ENCODE measurements at places on chromosomes 1 and 21.

GRCh38 chr1:99621340-99621901, 24.5 kb upstream of the PALMD start:
- DNase-seq: no peak
- H3K36me3 ChIP-seq: no peaks in the 10 kb centered on the region
- no peaks in the 10 kb centered on the region for H3K4me1 ChIP-seq
- no peak overlapping the region for H3K4me3 ChIP-seq
- H3K27ac ChIP-seq: no peak overlapping the region

DNA sequence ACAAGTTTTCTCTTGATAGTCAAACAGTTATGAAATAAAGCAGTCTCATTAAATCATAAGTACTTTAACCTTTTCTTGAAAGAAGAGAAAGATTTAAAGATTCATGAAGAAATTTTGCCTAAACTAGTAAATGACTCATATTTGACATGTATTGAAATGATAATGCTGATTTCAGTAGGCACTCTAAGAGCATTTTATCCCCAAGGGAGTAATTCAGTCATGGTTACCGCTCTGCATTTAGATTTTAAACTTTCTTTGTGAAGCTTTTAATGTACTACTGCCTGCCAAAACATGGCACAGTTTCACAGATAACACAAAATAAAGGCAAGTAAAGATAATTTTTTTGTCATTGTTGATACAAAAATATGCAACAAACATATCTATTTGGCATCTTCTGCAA, 6.8 kb downstream of the USH2A start:
- H3K4me3 ChIP-seq: no peak overlapping the region
- H3K4me1 ChIP-seq: no peaks in the 10 kb centered on the region
- H3K27me3 ChIP-seq: no peaks in the 10 kb centered on the region

- H3K4me1 ChIP-seq: peaks cover 31% of the 10 kb centered on the region
- H3K4me3 ChIP-seq: no peak overlapping the region
- DNase-seq: no peak
- no peaks in the 10 kb centered on the region for H3K36me3 ChIP-seq
These were observed 20.4 kb downstream of the WNT4 start for GRCh38 chr1:22122273-22123070.

DNA sequence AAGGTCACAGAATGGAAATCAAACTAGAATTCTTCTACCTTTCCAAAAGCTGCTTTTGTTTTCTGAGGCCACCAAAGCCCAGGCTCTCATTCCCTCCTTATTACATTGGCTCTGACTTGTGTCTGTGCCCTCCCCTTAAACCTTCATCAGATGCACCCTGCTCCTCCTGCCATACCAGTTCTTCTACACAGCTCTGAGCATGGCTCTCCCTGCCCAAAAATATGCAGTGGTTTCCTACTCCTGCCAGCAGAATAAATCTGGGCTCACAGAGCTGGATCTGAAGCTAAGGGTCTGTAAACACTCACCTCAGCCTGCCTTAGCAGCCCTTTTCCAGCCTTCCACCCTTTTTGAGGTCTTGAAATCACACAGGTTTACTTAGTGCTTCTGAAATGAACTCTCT, 55.0 kb downstream of the TTC3 start:
- no peak overlapping the region for H3K27ac ChIP-seq
- H3K27me3 ChIP-seq: no peaks in the 10 kb centered on the region
- H3K36me3 ChIP-seq: peaks cover 43% of the 10 kb centered on the region
- no peak overlapping the region for H3K4me3 ChIP-seq

- no peak overlapping the region for H3K27ac ChIP-seq
- H3K36me3 ChIP-seq: no peaks in the 10 kb centered on the region
- no peak for DNase-seq
These were observed 17.2 kb downstream of the CASZ1 start for GRCh38 chr1:10779201-10779600.

Data from naive B cell (primary cell).